ENCODE measurements at places on chromosomes 4 and X.

- no peak for DNase-seq
These were observed 26.7 kb downstream of the ANKRD50 start for GRCh38 chr4:124685851-124686250.

DNA sequence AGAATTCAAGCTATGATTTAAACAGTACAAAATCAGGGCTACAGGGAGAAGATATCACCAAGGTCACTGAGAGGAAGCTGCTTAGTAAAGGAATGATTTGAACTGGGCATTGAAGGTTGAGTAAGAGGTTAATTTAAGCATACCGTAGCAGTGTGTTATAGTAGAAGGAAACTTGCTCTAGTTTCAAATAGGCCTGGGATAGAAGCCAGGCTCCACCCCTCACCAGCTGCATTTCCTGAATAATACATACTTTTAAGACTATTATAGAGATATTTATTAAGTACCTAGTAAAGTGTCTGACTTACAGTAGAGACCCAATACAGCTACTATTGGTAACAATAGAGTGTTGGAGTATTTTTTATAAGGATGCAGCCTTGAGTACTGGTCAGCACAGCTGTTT lies 118.0 kb upstream of the GLRA2 start:
- DNase-seq, result no peak

- no peak for DNase-seq
These were observed 27.7 kb downstream of the DMP1 start for GRCh38 chr4:87677731-87678130.

GRCh38 chrX:73215246-73215645 lies 595 bp upstream of the NAP1L2 start:
- DNase-seq, result no peak

GRCh38 chr4:74578329-74578728 lies 133.4 kb downstream of the AREG start:
- no peak for DNase-seq

DNA sequence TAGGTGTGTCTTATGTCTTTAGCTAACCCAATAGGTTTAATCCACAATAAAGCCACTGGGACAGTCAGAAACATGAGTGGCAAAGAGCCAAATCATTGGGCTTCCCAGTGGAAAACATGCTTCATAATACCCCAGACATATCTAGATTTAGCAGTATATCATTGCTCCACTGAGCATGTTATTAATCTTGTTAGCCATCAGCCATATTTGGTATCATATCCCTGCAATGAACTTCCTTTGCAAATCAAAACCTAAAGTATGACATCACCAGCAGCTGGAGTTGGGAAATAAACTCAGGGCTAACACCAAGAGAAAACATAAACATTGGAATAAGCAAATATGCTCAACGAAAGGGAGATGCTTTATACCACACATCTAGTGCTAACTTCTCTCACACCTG lies 280.8 kb upstream of the NOCT start:
- DNase-seq, result no peak

GRCh38 chrX:137427426-137427778 lies 138.5 kb upstream of the ZIC3 start:
- DNase-seq, result no peak

DNA sequence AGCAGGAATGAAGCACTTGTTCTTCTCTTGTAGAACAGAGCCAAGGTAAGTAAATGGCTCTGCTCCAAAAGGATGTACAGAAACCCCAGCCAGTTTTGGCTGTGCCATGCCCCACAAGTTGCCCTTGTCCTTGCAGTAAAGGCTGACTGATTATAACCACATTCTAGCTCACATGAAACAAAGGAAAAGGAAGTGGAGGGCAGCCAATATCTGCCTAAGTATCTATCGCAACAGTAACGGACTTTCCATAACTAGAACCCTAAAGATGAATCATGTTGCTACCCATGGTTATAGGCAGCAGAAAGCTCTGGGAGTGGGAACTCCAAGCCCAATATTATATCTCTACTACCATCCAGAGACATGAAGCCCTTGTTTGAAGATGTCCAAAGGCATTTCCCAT lies 95.7 kb downstream of the COMMD8 start:
- no peak for DNase-seq

DNA sequence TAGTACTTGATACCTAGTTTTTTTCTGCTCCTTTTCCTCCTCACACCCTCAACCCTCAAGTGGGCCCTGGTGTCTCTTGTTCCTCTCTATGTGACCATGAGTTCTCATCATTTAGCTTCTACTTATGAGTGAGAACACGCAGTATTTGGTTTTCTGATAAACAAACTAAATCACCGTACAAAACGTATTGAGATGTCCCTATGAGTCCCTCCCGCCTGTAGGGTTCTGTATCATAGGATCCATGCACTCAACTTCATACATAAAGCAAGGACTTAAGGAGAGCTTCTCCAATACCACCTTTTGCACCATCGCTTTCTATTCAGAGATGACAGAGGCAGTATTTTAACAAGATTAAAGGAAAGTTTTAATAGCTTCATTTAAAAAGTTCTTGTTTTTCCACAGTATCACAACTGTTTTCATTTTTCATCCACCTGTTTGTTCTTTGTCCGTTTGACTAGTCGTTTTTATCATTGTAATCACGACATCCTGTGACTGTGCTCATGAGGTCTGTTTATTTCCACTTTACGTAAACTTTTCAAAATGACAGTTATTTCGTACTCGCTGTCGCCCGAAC lies 457 bp upstream of the RAB9A start:
- DNase-seq, result no peak

- no peak for DNase-seq
These were observed 50.1 kb downstream of the IGFBP7 start for GRCh38 chr4:57059890-57060716.

DNA sequence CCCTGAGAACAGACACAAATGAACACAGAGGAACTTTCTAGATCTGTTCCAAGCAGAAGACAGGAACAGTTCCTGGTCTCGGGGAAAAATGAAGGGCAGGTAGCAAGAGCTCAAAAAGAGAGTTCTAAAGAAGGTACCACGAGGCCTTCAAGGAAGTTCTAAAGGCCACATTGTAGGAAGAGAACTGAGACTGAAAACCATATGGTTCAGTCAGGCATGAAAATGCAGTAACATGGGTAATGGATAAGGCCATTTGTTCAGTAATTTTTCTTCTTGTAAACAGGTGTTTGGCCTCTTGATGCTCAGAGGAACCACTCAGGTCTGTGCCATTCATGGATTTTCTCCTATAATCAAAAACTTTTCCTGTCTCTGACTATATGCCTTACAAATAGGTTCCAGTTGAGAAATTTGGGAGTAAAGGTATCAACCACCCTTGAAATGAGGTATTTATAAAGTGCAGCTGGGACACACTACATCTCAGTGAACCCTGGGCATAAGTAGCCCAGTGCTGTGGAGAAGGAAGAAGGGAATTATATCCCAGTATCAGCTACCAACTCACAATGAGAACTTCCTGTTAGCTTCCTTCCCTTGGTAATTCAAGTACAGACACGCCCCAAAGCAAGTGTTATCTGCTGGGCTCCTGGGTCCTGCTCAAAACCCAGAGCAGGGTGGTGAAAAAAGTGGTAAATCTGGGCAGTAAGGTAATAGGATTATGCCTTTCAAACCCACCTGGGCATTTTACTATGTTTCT lies 277.9 kb downstream of the KLHL13 start:
- no peak for DNase-seq

DNA sequence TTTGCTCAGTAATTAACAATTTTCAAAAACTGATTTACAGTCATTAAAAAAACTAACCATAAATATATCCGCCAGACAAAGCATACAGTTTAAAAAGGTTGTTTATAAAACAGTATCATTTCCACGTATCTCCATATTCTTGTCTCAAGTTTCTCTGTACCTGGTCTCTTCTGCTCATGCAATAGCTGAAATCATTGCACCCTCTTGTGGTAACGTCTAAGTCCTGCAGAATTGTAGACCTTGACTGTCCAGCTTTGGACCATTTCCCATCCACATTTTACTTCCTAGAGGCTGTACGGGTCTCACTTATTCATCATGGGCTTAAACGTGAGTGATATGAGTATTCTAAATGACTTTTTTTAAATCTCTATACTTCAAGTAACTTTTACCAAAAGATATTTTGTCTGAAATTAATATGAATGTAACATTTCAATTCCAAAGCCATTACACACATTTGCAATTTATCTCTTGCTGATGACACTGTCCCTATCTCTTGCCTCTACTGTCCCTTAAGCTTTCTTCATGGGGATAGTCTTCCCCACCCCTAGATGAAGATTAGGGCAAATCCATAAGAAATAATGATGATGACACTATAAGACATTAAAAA lies 118.5 kb downstream of the BTC start:
- DNase-seq, result no peak

DNA sequence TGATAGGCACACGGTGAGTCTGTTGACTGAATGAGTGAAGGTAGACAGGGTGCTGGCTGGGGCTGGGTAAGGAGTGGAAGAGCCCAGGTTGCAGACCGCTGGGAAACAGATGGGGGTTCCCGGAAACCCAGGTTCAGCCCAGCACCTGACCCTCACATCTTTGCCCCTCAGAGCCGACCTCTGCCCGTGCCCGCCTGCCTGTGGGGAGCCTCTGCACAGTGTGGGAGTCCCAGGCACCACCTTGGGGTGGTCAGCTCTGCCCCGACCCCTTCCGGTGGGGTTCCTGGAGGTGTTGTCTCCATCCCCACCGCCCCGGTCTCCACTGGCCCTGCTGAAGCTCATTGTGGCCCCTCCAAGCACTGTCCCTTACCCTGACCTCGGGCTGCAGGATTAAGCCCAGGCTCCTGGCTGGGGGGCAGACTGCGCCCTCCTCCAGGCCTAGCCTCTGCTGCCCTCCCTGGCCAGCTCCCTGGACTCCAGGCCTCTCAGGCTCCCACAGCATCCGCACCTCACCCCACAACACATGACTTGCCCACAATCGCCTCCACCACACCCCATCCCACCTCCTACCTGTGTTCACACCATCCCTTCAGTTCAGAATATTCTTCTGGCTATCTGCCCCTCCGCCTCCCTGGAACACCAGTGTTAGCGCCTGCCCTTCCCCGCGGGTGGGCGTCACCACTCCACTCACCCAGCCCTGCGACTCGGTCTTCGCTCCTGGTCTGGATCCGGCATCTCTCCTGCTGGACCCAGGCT lies 21.4 kb downstream of the HMX1 start:
- DNase-seq, result no peak

DNA sequence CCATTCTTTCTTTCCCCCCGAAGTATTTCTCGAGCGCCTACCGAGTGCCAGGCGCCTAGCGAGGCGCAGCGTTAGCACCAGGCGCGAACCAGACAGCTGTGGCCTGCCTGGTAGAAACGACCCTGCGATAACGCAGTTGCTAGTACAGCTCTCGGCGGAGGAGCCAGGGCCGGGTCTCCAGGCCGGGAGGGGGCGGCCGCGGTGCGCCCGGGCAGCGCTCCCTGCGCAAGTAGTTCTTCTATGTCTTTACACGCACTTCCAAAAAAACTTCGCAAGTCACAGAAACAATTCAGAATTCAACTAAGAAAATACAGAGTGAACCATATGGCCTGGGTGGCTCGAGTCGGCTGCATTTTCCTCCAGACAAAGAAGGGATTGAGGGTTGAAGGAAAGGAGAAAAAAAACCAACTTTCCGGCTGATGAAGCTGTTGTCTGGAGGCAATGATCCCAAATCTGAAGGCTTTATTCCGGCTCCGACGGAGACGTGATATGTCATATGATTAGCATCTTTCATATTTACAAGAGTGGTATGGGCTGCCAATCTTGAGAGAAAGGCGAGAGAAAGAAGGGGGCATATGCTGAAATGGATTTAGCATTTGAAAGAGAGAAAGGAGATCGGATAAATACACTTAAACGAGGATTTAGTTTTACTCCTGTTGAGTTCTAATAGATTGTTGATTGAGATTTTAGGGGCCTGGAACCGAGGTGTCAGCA lies 7.2 kb upstream of the NEUROG2 start:
- DNase-seq, result no peak

- DNase-seq, result no peak
These were observed 31.4 kb downstream of the CPE start for GRCh38 chr4:165410214-165410613.

DNA sequence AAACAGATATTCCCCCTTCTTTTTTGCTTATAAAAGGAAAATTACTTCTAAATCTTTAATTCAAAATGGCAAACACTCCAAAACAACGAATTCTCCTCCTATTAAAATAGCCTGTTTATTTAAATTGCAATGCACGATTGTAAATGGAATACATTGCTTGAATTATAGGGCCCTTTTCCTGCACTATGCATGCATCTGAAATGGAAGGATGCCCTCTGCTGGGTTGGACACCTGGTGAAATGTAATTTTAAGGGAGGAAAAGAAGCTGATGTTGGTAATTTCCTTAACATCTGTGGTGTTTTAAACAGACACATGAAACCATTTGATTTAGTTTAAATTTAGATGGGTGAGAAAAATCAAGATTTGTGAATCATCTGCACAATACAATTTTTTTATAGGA lies 72.8 kb downstream of the GRXCR1 start:
- no peak for DNase-seq

GRCh38 chrX:136759968-136760367 lies 20.8 kb downstream of the ARHGEF6 start:
- DNase-seq, result no peak

- no peak for DNase-seq
These were observed 30.9 kb downstream of the GATB start for GRCh38 chr4:151729731-151730559.

DNA sequence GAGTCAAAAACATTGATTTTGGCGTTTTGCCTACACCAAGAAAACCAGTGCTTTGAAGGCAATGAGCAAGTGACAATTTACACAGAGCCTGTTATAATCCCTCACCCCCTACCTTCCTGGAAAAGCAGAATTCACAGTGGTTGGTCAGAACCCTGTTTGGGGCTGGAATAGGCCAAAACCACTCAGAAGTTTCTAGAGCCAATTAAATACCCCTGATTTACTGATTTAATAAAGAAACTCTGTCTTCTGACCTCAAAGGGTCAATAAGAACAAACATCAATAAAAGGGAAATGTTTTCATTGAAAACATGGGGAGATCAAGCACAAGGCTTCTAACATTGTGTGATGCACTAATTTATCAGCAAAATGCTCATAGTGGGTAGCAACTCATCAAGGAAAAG lies 116.3 kb downstream of the UNC5C start:
- no peak for DNase-seq

GRCh38 chr4:54498661-54499111 lies 159.1 kb upstream of the KIT start:
- no peak for DNase-seq

DNA sequence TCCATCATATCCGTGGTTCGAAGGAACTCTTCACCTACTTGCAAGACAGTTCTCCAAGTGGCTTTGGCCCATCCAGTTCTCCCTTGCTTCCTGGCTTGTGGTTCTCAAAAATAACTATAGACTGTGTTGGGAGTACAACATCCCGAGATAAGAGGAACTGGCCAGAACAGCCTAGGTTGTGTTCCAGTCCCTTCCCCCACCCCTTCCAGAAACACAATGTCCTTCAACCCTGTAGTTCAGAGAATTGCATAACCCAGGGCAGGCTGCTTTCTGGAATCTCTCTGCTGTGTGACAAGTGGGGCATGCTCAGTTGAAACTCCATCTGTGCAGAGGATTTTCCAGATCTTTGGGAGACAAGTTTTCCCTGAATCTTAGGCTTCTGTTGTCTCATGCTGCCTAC lies 206.5 kb downstream of the PCDH10 start:
- no peak for DNase-seq

DNA sequence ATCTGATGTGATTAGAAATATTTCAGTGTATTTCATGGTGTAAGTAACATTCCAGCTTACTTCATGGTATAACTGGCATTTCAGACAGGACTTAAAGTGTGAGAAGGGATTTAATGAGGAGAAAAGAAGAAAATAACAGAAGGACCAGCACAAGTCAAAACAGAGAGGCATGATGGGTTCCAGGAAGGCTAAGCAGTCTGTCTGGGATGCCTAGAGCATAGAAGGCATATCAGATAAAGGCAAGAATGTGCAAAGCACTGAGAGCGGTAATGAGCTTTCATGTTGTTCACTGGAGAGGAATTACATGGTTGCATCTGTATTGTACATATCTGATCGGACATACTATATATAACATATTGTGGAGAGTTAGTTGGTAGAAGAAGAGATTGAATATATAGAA lies 54.2 kb downstream of the GRID2 start:
- DNase-seq, result no peak
